ENCODE measurements at places on chromosomes 6 and 20.
A peak's percentile ranks its signal among the peaks of the same experiment; 100 is the strongest.

DNA sequence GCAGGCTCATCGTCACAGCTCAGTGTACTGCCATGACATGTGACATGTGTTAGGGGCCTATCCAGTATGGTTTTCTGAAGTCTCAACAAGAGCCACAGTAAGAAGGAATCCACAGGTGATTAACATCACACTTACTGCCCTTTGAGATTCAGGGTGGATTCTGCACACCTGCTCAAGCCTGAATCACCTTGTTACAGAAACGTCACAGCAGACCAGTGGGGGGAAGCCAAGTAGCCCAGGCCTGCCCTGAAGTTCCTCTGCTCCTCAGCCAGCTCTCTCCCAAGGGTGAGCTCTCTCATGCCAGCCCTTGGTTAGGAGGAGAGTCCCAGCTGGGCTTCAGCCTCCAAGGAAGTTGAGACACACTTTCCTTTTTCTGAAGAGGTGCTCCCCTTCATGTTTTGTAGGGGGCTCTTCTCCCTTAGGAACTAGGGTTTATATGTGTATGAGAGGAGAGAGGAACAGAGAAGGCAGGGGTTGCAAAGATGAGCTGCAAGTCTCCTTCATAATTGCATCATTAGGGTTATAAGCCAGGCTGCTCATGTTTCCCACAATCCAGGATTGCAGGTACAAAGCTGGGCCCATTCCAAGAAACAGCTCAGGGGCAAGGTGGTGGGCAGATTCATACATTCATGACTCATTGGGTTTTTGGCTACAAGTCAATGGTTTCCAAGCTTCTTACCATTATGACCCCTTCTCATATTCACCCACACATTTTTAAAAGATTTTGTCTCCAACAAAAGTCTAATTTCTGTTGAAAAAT is 11.6 kb downstream of the GSS start:
- no peak for DNase-seq

- DNase-seq, result no peak
These were observed 26.3 kb downstream of the SLC13A3 start for GRCh38 chr20:46624946-46625345.

DNA sequence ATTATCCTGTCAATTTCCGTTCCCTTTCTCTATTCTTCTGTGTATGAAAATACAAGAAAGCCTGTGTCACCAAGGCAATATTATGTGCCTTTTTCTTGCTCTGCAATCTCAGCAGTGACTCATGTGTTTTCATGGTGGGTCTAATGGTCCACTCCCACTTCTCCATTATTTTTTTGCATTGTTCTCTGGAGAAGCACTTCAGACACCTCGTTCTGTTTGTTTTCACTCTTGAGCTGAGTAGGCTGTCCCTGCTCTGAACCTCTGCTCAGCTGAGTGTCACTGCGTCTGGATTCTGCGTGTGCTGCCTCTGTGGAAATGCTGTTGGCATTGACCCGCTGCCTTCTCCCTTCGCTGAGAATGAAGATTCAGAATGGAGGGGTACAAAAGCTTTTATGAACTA is 230.6 kb downstream of the TMEM242 start:
- no peak for DNase-seq

- DNase-seq, result peak; percentile 99
These were observed at the start of gene RALGAPB for GRCh38 chr20:38472513-38473366. RALGAPB (plus strand) TSS chr20:38472843; CDS start chr20:38488433, 15,590 bp downstream.

- no peak for DNase-seq
These were observed 292.9 kb downstream of the PHACTR1 start for GRCh38 chr6:13009461-13009860.

- DNase-seq, result no peak
These were observed 453.4 kb upstream of the AGPAT4 start for GRCh38 chr6:161727083-161727833.

- no peak for DNase-seq
These were observed 72.7 kb downstream of the HDDC2 start for GRCh38 chr6:125228981-125229479.

DNA sequence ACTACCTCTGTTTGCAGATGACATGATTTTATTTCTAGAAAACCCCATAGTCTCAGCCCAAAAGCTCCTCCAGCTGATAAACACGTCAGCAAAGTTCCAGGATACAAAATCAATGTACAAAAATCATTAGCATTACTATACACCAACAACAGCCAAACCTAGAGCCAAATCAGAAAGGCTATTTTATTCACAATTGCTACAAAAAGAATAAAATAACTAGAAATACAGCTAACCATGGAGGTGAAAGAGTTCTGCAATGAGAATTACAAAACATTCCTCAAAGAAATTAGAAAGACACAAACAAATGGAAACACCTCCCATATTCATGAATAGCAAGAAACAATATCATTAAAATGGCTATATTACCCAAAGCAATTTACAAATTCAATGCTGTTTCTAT is 65.6 kb upstream of the HTR1E start:
- no peak for DNase-seq

GRCh38 chr6:3236005-3236404 is 8.6 kb upstream of the TUBB2B start:
- no peak for DNase-seq

- no peak for DNase-seq
These were observed 80.0 kb downstream of the EPB41L2 start for GRCh38 chr6:130982941-130983456.

GRCh38 chr20:3930265-3931206 is 41.3 kb downstream of the PANK2 start:
- DNase-seq, result no peak

DNA sequence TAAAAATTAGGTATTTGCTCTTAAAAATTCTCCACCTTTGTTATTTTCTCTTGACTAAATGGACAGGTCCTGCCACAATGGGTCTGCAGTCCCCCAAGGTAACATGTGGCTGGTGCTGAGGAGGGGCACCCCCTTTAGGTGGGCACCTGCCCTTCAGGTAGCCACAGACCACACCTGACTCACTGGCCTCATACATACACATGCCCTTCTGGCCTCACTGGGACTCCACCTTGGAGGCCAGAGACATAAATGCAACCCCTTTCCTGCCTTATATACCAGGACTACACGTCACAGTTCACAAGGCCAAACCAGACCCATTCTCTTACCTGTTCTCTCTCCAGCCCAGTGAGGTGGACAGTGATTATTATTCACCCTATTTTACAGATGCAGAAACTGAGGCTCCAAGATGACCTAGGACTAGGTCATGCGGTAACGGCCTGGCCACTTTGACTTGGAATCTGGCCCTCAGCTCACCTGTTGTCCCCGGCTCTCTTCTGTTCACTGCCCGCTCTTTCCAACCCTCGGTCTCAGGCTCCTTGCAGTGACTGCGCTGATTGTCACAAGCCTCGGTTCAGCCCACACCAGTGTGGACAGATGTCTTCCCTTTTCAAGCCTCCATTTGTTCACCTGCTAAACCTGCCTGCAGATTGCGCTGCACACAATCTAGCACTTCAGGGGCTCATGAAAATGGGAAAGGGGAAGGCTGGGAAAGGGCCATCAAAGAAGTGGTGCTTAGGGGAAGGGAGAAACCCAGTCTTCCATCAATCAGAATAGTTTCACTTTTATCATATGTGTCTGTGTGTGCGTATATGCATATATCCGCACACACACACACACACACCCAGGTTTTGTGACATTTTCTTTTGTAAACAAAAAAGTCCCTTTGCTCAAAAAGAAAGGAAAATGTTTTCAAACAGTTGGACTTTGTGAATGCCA is 121.7 kb downstream of the BCAS1 start:
- DNase-seq, result no peak

GRCh38 chr6:108589244-108589791 is 28.6 kb downstream of the FOXO3 start:
- no peak for DNase-seq

DNA sequence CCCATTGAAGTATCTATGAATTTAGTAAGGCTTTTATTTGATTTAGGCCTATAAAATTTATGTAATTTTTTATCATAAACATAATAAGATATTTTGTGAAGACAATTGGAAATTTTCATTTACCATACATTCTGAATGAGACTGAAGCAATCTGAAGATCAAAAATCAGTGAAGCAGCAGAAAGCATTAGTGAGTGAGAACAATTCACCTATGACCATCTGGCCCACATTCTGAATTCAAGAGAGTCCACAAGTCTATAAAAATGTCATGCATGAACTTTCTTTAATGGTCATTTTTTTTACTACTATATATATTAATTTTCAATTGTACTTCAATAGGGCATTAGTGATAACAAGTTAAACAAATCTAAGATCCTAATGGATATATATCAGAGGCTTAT is 1026.6 kb upstream of the MAP3K7 start:
- DNase-seq, result no peak

DNA sequence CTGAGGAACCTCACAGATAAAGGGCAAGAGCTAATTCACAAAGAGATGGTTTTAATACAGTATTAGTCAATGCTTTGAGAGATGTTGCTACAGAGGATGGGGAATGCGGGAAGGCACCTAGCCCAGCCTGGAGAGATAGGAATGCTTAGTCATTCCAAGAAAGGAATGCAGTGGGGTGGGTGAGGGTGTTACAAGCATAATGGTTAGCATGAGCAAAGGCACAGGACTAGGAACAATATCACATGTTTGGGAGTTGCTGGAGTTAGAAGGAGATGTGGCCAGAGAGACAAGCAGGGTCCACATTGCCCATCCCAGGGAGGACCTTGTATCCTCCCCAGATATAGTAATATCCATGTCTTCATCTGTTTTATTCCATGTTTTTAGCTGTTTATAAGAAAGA is 107.0 kb upstream of the OGFRL1 start:
- DNase-seq, result no peak

- DNase-seq, result no peak
These were observed 814.4 kb downstream of the TENT5A start for GRCh38 chr6:80938131-80938530.
